ENCODE measurements at places on chromosomes 6 and 20.

- DNase-seq = no peak
Observed at GRCh38 chr6:2502998-2503674, 247.6 kb downstream of the MYLK4 start.

- no peak for DNase-seq
Observed at GRCh38 chr6:131979515-131980337, 28.6 kb upstream of the CCN2 start.

- DNase-seq = no peak
Observed at GRCh38 chr6:162670345-162670744, 57.2 kb downstream of the PRKN start.

DNA sequence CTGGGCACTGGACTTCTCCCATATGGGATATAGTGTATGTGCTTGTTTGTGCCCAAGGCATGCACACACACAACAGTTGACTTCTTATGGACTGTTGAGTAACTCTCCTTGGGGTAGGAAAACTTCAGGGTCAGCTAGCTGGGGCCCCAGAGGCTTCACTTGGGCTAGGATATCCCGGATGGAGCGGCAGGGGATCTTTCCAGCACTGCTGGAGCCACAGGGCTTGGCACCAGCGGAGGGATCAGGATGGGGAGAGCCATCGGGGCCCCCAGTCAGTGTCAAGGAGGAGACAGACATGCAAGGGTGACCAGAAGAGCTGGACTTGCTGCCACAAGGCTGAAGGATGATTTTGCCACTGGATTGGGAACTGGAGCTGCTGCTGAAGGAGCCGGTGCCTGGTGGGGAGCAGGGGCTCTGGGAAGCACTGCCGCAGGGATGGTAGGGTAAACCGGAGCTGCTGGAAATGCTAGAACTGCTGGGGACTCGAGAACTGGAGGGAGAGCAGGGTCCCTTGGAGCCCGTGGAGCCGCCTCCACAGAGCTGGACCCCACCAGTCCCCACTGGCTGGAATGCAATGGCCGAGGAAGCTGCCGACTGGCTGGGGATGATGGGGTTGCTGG, 1.5 kb downstream of the PSORS1C1 start:
- no peak for DNase-seq

DNA sequence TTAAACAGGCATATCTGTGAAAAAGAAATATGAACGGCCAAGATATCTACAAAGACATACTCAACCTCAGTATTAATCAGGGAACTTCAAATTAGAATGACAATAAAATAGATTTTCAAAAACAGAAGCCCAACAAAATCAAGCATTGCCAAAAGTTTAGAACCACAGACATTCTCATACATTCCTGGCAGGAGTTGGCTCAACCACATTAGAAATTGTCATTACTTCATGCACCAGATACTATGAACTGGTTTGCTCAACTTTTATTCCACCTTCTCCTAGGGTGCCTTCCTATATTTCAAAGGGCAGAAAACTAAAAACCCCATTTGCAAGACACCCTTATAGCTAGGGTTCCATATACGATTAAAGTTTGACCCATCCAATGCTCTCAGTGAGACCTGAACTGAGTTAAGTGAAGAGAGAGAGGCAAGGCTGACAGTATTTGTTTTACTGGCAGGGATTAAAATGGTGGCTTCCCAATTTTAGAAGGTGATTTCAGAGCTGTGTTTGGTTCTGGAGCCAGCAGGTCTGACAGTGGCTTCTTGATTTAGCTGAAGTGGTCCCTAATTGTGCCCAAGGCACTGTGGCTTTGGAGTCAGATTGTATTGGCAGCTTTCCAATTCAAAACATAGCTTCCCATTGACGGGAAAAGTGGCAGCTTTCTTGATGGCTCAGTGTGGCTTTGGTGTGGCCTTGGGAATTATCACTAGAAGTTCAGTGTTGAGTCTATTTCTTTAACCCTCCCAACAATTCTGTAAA, 77.1 kb upstream of the CDYL start:
- DNase-seq = no peak

DNA sequence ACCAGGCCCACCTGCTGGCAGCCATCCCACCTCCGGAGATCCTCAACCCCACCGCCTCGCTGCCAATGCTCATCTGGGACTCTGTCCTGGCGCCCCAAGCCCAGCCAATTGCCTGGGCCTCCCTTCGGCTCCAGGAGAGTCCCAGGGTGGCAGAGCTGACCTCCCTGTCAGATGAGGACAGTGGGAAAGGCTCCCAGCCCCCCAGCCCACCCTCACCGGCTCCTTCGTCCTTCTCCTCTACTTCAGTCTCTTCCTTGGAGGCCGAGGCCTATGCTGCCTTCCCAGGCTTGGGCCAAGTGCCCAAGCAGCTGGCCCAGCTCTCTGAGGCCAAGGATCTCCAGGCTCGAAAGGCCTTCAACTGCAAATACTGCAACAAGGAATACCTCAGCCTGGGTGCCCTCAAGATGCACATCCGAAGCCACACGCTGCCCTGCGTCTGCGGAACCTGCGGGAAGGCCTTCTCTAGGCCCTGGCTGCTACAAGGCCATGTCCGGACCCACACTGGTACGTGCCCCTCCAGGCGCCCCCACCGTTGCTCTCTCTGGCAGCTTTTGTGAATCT, 1.1 kb downstream of the SNAI1 start:
- no peak for DNase-seq

DNA sequence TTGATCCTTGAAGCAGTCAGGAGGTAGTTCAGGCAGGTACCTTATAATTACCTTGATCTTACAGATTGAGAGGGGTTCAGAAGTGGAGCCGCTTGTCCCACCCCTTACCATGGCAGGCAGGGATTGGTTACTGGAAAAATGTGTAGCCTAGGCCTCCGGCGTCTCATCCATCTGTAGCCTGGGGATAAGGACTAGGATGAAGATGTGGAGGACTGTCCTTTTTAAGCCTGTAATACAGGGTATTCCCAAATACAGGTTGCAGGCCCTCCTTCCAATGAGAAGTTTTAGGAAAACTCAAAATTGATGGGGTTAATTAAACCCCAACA, 2.8 kb downstream of the HMGA1 start:
- DNase-seq = no peak

DNA sequence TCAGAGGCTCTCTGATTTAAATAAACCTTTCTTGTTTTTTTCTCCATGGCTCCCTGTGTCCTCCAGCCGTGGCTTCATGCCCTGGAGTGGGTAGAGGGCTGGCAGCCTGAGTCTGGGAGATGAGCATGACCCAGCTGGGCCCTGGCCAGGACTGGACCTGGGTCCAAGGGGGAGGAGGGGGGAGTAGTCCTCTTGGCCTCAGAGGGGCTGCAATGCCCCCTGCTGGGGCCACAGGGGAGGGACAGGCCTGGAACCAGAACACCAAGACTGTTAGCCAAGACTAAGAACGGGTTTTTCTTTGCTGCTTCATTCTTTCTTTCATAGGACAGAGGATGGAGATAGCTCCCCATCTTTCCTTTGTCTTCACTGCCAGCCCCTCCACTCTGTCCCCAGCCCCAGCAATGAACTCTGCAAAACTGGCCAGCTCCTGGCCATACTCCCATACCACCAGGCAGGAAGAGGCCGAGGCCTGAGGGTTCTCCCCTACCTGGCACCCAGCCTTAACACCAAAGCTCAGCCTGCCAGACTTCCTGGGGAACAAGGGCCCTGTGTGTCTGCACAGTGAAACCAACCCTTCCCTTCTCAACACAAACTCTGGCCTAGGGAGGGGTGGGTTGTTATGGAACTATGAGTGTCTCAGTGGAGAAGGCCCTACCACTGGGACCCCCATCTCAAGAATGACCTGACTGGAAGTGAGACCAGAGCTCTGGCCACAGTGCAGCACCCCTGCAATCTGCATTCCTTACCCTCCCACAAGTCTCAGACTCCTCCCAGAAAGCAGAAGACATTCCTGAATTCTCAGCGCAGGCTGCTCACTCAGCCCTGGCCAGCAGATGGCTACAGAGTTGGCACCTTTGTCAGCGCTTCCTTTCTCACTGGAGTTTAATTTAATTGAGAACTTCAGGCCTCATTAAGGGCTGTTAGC, 11.0 kb downstream of the SLC29A1 start:
- no peak for DNase-seq

DNA sequence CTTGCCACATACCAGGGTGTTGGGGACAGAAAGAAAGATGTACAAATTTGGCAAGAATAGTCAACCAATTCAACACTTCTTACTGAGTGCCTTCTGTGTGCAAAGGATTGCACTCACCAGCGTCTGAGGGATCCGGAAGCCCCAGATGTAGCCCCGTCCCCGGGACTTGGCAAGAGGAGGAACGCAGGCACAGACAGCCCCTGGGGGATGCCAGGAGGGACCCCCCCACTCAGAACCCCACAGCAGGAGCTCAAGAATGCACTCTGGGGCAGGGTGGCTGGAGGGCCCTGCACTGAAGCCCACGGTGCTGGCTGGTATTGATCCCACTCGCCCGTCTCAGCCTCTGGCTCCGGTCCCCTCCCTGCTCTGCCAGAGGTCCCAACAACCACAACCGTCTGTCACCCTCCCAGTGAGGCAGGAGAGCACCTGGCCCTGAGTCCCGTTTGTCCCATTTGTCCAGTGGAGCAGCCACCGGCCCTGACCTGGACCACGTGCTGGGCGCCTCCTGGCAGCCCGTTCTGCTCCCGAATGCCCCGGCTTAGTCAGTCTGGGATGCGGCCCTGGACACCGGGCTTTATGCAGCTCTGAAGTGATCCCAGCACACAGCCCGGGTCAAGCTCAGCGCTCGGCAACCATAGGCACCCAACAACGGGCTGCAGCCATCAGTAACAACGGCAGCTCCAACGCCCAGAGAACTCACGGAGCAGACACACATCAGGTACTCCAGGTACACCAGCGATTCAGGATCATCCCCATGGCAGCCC, 128.7 kb downstream of the DLL1 start:
- DNase-seq = no peak

DNA sequence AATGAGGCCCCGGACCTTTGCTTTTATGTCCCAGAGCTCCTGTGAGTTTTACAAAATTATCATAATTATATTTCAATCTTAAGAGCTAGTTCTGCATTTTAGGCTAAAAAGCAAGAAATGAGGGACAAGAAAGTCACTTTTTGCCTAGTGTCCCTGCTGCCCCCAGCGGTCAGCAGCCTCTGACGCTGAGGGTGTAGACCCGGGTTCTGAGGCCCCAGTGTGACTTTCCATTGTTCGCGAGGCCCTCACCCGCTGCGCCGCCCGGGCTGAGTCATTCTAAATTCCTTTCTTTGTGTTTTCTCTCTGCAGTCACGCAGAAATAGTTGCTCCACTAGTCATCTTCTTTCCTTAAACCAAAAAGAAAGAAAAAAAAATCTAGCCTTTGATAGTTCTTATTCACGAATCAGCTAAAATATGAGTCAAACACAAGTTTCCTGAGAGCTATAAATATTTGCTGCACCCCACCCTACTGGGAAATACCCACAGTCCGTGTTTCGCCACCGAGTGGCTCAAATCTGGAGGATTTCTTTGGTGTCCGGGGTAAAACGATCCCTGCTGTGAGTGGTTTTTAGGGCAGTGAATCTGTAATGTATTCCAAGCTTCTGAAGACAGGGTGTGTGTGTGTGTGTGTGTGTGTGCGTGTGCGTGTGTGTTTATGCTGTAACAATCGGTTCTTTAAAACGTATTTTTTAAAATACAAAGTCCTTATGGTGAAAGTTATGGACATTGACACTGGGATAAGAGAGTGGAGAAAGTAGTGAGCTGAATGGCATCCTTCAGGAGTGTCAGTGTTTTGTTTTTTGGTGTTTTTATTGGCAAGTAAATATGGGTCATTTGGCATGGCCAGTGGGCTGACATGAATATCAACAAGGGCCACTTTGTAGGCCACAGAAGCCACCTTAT, 59.7 kb upstream of the EEF1A1 start:
- peak; percentile 37 for DNase-seq

- DNase-seq = no peak
Observed at GRCh38 chr6:113782636-113783035, 74.5 kb upstream of the MARCKS start.

GRCh38 chr20:37202267-37202943, 23.1 kb upstream of the MROH8 start:
- no peak for DNase-seq

- no peak for DNase-seq
Observed at GRCh38 chr6:16511040-16511660, 250.1 kb downstream of the ATXN1 start.

DNA sequence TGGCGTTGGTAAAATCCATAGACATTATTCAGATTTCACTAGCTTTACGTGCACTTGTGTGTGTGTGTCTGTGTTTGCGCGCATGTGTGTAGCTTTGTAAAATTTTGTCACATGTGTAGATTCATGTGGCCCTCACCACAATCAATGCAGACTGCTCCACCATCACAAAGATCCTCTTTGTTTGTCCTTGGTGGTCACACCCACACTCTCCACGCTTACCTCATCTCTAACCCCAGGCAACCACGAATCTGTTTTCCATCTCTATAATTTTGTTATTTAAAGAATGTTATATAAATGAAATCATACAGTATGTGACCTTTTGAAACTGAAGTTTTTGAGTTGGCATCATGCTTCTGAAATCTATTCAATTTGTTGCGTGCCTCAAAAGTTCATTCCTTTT, 58.5 kb downstream of the GRM1 start:
- DNase-seq = no peak

- no peak for DNase-seq
Observed at GRCh38 chr20:63708301-63709148, 686 bp downstream of the ZGPAT start.

- DNase-seq = no peak
Observed at GRCh38 chr20:35206802-35207201, 19.7 kb upstream of the MMP24 start.

GRCh38 chr6:129314575-129314974, 395.4 kb downstream of the ARHGAP18 start:
- no peak for DNase-seq

- no peak for DNase-seq
Observed at GRCh38 chr6:96410467-96410866, 111.1 kb upstream of the UFL1 start.

DNA sequence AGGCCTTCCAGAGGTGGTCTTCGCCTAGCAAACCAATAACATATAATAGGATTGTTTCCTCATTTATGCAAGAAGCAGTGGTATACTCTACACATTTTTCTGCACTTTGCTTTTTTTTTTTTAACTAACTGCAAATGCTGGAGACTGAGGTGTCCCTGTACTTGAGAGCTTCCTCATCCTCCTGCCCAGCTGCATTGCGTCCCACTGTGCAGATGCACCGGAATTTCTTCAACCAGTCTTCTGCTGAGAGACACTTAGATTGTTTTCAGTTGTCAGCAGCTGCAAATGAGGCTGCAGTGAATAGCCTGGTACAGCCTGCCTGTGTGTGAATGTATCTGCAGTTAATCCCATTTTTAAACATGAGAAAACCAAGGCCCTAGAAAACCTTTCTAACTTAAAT, 11.5 kb downstream of the FGD2 start:
- DNase-seq = no peak

DNA sequence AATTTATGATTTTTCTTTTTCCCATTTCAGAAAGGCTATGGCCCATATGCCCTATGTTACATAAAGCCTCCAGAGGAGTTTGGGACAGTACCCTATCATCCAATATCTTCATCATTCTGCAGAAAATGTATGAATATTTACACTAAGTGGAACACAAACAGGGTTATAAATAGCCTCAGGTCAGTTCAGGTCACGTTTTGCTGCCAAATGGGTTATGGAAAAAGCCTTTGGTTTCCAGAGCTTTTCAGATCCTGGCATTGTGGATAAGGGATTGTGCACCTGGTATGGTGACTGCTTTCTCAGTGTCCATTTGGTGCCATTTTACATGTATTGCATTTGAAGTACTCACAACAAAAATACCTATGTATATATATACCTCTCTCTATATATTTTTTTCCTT, 29.4 kb downstream of the UTRN start:
- no peak for DNase-seq

GRCh38 chr6:130900913-130901312, 73.7 kb downstream of the SMLR1 start:
- no peak for DNase-seq
